NCI-H526 (cell line): ENCODE measurements at places on chromosomes 7 and 10.

GRCh38 chr10:129966370-129966888, 2.4 kb upstream of the EBF3 start:
- no peak for DNase-seq

GRCh38 chr10:125000366-125001312, 58.7 kb downstream of the ZRANB1 start:
- DNase-seq, result no peak

DNA sequence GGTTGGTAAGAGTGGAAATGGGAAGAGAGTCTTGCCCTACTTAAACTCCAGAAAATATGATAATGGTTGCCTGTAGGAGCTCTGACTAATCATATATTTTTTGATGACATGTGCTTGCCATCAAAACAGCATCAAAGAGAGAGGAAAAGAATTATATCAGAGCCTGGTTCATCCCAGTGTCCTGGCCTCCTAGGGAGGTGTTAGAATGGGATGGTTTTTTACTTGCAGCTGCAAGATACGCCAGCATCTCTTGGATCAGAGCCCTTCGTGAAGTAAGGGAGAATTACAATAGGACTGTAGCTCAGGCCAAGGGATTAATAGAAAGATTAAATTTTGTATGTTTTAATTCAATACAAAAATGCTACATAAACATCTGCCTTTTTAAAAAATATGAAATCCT, 177.6 kb upstream of the HDAC9 start:
- no peak for DNase-seq

DNA sequence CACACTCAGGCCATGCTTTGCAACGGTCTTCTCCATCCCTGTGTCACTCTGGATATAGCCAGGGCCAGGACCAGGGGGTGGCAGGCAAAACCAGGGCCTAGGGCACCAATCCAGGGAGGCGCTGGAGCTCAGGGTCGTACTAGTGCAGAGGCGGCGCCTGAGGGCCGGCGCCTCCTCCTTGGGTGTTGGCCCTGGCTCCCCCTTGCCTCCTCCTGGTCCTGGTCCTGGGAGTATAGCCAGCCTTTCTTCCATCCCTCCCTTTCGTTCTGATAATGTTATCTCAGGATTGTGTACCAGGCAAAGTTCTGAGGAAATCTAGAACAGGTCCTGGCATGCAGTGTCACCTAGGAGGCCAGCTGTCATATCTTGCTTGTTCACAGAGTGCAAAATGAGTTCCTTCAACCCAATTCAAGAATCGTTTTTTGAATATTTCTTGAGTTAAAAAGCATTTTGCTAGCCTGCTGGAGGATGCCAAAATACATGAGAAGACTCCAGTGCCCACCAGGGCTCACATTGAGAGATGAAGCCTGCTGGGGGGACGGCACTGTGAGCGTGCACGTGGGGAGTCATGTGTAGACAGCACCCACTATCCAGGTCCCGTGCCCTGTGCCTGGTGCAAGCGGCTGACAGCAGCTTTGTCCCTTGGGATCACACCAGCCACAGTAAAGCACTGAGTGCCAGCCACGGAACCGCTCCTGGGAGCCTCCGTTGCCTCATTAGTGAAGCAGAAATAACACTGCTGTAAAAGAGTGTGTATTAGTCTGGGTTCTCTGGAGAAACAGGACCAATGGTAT, 106.9 kb upstream of the C7orf33 start:
- no peak for DNase-seq

DNA sequence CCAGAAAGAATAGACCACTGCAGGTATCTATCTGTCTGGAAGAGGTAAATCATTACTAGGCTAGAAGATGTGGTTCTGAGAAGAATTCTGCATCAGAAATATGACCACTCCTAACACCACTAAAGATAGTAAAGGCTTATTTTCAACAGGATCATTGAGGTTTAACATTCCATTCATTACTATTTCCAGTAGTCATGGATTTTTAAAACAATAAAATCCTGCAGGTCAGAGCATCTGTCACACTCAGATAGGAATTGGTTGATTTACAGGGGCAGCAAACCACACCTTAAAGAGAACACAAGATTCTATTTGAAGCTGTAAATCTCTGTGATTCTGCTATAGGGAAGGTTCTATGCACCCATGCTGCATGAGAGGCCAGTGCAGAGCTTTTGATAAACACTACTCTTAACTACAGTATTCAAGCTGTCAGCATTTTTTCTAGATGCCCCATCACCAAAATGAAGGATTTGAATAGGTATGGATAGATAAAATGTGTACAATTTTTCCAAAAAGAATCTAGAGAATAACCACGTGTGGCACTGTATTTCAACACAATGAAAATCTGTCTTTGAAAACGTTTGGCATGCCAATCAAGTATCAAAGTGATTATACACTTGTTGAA, 14.6 kb downstream of the LRRC17 start:
- no peak for DNase-seq

DNA sequence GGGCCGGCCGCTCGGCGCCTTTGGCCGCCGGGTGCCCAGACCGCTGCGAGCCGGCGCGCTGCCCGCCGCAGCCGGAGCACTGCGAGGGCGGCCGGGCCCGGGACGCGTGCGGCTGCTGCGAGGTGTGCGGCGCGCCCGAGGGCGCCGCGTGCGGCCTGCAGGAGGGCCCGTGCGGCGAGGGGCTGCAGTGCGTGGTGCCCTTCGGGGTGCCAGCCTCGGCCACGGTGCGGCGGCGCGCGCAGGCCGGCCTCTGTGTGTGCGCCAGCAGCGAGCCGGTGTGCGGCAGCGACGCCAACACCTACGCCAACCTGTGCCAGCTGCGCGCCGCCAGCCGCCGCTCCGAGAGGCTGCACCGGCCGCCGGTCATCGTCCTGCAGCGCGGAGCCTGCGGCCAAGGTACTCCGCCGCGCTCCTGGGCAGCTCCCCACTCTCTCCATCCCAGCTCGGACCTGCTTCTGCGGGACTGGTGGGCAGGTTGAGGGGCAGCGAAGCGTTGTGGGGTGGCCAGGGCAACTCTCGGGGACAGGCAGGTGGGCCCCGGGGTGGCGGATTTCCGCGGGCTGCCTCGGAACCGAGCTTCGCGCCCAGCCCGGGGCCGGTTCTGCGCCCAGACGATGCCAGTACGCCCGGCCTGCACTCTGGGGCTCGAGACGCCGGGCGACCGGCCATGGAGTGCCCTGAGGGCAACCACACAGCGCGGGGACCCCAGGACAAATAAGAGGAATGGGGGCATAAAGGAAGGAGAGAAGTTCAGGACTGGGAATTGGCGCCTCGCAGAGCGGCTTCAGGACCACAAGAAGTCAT, 578 bp downstream of the HTRA1 start:
- DNase-seq, result no peak

GRCh38 chr7:25537662-25538375, 309.5 kb upstream of the NPVF start:
- no peak for DNase-seq

DNA sequence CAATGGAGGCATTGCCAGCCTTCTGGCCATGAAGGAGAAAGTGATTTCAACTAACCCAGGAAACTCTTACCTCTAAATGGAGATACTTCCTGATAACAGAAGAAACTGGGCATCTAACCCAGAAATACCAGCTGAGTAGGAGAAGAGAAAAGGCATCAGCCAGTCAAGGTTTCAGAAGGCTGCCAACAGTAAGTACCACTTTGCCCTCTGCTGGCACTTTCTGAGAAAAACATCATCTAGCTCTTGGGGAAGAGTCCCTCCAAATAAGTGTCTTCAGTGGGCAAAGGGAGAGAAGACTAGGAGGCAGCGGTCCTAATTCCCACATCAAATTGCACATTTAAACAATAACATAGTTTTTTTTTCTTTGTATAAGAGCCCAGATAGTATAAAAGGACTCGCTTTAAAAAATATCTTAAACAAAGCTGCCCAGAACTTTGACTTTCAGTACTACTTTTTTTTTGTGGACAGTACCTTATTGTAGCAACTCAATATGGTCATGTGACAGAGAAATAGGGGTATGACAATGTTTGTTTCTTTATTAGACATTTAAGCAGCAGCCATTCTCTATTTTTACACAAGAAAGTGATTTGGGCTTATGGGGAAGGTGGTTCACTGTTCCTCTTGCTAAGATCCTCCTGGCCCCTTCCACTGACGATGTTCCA, 157.3 kb downstream of the CTTNBP2 start:
- peak; percentile 67 for DNase-seq

GRCh38 chr7:64685741-64686140, 19.8 kb downstream of the ZNF107 start:
- no peak for DNase-seq

DNA sequence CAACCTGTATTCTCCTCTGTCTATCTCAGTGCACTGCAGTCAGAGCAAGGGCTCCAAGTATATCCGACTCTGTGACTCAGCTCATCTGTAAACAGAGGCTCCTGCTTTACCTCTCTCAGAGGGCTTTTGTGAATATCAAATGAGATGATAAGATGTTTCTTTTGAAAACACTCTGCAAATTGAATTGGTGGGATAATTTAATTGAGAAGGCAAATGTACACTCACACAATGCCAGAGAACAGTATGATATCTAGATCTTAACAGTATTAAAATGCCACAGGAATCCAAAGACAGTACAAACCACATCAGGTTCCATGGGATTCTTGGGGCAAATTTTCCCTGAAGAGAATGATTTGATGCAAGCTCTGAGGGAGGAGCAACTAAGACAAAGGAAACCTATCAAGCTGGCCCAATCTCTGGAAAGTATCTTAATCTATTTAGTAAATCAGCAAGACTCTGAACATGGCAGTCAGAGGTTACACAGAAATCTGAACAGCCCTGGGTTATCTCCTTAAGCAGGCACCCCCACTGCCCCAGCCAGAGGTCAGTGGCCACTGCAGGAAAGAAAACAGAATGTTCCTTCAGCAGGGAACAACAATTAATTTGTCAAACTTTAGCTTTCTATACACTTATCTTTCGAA, 45.9 kb downstream of the DOCK4 start:
- DNase-seq, result no peak

DNA sequence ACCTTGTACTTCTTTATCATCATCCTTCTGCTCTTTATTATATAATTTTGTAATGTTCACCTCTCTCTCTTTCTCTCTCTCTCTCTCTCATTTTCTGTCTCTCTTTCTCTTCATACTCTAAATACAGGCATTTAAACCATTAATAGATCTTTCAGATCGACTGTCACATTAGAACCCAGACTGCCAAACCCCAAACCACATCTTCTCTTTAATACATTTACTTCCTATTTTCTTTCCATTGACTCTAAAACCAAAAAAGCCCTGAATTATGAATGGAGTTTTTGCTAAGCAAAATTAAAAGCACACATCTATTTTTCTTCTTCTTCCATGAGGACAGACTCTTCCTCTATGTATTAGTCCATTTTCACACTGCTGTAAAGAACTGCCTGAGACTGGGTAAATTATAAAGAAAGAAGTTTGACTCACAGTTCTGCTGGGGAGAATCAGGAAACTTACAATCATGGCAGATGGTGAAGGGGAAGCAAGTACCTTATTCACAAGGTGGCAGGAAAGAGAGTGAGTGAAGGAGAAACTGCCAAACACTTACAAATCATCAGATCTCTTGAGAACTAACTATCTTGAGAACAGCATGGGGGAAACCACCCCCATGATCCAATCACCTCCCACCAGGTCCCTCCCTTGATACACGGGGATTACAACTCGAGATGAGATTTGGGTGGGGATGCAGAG, 272.7 kb upstream of the MGMT start:
- DNase-seq, result no peak

DNA sequence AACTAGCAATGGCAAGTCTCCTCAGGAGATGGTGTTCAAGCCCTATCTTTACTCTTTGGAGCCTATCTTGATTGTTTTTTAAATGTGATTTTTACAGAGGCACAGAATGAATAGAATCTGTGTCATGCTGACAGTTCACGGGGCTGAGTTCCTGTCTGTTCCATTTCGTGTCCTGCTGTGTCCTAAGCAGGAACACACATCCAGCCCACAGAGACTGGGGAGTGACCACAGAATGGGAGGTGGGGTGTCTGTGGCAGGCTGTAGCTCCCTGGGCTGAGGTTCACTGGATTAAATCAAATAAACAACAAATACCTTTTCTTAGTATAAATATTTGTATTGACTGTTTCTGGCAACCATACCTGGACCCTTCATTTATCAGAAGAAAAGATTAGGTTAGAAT, 73.4 kb upstream of the CARD11 start:
- DNase-seq, result no peak

DNA sequence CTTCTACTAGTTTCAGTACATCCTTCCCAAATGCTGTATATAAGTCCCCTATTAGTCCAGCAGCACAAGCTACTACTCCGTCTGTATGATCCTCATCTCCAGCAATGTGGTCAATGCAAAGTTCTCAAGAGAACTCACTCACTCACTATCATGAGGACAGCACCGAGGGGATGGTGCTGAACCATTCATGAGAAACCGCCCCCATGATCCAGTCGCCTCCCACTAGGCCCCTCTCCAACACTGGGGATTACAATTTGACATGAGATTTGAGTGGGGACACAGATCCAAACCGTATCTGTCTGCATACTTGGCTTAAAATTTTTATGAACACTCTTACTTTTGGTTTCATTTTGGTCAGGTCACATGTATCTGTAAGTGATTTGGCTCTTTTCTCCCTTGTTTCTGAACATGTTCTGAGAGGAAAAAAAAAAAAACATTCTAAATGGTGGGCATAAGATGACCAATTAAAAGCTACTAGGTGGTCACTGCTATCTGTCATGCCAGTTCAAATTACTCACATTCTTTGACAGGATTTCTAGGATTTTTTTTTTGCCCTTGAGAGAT, 60.1 kb downstream of the ZNF783 start:
- DNase-seq, result no peak

- DNase-seq, result no peak
Measured at GRCh38 chr10:15144788-15145187, 23.7 kb downstream of the NMT2 start.

GRCh38 chr10:30433306-30433729, 666 bp upstream of the MAP3K8 start:
- DNase-seq, result peak; percentile 24

GRCh38 chr7:158567153-158567603, 20.4 kb downstream of the PTPRN2 start:
- DNase-seq, result peak; percentile 12

DNA sequence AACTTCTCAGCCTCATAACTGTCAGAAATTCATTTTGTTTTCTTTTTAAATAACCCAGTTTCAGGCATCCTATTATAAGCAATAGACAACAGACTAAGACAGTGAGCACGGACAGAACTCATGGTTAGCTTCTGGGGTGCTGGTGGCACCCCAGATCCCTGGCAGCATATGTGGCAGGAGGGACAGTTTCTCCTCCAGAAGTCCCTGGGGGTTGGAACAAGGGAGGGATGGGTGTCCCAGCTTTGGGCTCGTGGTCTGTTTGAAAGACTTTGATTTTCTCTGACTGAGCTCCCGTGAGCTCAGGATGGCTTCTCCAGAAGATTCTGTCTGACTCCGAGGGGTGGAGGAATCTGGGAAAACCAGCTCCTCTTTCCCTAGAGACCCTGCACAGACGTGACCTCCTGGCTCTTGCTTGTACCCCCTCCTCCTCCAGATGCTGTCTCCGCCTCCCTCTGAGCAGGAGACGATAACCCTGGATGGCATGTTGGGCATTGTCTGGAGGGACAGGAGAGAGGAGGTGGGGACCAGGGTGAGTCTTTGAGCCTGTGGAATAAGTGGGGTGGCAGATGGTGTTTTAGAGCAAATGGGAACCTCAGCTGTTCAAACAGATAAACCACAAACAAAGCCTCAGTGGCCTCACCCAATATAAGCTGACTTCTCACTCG, 421.1 kb downstream of the GLRX3 start:
- no peak for DNase-seq

- DNase-seq, result no peak
Measured at GRCh38 chr10:11849277-11849676, 26.1 kb downstream of the PROSER2 start.

- DNase-seq, result no peak
Measured at GRCh38 chr7:155831807-155832524, 19.7 kb upstream of the SHH start.

- no peak for DNase-seq
Measured at GRCh38 chr7:130207033-130207432, 627 bp upstream of the SSMEM1 start.
